ENCODE measurements at places on chromosomes 7 and 10.

DNA sequence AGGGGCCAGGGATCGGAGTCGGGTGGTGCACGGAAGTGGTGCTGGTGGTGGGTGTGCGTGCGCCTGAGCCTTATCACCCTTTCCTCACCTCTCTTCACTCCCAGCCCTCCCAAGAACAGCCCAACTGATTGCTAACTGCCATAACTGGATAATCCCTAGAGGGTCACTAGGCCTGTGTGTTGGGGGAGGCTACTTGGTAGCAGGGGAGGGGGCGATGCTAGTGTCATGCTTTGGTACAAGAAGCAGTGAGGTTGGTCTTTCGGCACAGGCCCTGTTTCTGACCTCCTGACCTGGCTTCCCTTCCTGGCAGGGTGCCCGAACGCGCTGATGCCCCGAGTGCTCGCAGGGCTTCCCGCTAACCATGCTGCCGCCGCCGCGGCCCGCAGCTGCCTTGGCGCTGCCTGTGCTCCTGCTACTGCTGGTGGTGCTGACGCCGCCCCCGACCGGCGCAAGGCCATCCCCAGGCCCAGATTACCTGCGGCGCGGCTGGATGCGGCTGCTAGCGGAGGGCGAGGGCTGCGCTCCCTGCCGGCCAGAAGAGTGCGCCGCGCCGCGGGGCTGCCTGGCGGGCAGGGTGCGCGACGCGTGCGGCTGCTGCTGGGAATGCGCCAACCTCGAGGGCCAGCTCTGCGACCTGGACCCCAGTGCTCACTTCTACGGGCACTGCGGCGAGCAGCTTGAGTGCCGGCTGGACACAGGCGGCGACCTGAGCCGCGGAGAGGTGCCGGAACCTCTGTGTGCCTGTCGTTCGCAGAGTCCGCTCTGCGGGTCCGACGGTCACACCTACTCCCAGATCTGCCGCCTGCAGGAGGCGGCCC is 652 bp downstream of the KAZALD1 start:
- DNase-seq, result peak; percentile 81

GRCh38 chr10:123607386-123607785 is 58.8 kb upstream of the GPR26 start:
- no peak for DNase-seq

DNA sequence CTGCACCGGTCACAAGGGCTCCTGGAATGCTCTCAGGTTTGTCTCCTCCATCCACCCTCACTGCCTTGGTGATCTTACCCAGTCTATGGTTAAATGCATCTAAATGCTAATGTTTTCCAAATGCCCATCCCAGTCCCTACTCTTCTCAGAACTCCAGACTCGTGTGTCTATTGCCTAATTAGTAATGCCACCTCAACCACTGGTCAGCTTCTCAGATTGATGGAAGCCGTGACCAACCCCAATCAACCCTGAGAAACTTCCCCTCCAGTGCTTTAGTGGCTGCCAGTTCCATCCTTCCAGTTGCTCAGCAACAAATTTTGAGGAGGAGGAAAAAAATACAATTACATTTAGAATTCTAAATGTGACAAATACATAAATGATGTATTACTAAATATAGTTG is 18.6 kb downstream of the NUDCD3 start:
- DNase-seq, result no peak

DNA sequence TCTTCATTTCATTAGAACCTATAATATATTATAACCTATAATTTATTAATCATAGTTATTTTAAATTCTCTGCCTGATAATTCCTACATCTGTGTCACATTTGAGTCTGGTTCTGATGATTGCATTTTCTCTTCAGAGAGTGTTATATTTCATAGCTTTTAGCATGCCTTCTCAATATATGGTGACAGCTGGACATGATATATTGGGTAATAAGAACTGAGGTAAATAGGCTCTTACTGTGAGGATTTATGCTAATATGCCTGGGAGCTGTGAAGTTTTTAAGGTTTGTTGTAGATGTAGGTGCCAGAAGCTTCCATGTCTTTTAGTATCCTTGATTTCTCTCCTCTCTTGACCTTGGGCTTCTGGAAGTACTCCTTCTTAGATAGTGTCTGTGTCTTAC is 325.9 kb upstream of the SEMA3D start:
- no peak for DNase-seq

DNA sequence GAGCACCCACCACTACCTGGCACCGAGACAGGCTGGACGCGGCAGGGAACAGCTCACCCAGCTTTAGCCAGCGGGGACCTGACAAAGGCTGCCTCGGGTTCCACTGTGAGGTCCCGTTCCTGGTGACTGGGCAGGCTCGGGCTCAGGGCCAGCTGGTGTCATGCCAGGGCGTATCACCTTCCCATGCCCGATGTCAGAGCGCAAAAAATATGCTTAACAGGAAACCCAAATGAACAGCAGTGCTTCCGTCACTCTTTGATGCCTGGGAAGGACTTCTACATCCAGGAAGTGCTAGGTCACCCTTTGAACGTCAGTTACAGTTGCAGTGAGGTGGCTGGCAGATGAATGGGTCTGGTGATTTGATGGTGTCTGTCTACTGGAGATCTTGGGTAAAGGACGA is 106.0 kb downstream of the ADARB2 start:
- DNase-seq, result no peak

DNA sequence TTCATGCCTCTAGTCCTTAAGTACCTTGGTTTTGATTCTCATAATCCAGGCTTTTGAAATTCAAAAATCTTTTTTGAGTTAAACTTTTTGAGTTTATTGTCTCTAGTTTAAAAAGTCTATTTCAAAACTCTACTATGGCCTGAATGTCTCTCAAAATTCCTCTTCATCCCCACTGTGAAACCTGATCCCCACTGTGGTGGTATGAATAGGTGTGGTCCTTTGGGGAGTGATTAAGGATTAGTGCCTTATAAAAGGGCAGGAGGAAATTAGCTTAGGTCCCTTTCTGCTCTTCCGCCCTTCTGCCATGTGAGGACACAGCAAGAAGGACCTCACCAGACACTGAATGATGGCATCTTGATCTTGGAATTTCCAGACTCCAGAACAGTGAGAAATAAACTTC is 44.1 kb upstream of the JAZF1 start:
- no peak for DNase-seq

- DNase-seq, result peak; percentile 43
Measured at GRCh38 chr7:17939211-17939605, 1.1 kb downstream of the SNX13 start.

All from erythroblast (primary cell).